Left hindlimb (tissue), 1 donor: ENCODE measurements at places on chromosomes 6 and 20.

- no peak for DNase-seq
Measured at GRCh38 chr20:5067877-5068645, 51.7 kb downstream of the PCNA start.

DNA sequence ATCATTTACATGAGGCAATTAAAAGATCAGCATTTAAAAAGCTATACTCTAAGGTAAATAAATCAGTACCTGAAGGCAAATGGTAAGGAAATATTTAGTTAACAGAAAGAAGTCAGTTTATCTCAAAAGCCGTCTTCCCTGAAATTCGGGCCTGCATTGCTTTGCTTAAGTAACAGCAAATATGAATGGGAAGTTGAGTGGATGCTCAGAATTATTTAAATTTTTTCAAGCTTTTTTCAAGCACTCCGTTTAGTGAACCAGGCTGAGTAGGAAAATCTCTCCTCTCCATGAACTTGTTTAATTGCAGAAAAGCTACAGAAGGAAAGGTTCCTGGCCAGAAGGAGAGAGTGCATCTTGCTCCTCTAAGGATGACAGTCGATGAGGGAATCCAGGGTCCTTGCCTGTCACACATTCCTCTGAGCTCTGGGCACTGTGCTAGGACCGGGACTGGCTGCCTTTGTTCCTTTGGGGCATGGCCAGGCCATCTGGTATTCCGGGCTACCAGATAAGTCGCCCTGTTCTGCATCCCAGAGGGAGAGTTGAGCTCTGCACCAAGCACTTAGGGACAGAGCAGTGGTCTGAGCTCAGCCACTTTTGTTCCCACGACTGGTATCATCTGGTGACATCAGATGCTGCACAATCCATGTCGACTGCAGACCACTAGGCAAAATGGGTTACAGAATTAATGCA, 77.6 kb downstream of the RIN2 start:
- no peak for DNase-seq

- no peak for DNase-seq
Measured at GRCh38 chr6:107870381-107870780, 46.3 kb upstream of the SCML4 start.

DNA sequence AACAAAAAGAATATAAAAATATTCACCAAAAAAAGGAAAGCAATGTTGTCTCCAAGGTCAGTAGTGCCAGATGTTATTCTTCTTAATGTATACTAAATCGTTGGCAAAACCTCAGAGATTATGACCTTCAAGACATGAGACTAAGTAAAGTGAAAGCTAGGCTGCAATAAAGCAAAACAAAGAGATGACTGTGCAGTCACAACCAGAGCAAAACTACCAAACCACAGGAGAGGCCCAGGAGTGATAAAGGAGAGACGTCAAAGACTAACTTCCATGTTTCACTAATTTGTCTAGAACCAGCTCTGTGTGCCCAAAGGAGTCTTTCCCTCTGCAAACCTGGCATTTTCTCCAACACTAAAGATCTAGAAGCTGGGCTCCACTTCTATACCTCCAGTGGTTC, 155.9 kb upstream of the POU3F2 start:
- DNase-seq: no peak

DNA sequence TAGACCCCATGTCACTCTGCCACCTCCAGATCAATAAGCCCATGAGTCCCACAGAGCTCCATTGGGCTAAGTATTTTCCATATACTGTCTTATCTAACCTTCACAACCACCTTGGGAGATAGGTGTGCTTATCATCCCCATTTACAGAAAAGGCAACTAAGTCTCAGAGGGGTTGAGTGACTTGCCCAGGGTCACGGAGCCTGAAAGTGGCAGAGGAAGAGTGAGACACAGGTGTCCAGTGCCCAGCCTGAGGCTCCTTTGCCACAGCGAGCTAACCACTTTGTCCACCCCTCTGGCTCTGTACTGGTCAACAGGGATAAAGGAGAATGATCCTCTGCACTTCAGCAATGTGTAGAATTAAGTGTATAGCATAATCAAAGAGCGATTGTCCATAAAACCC, 124.5 kb downstream of the GMDS start:
- no peak for DNase-seq
